ENCODE measurements at places on chromosomes 11 and 22.
A peak's percentile ranks its signal among the peaks of the same experiment; 100 is the strongest.

GRCh38 chr22:26812731-26813130 is 155.3 kb downstream of the MIAT start:
- no peak for DNase-seq

DNA sequence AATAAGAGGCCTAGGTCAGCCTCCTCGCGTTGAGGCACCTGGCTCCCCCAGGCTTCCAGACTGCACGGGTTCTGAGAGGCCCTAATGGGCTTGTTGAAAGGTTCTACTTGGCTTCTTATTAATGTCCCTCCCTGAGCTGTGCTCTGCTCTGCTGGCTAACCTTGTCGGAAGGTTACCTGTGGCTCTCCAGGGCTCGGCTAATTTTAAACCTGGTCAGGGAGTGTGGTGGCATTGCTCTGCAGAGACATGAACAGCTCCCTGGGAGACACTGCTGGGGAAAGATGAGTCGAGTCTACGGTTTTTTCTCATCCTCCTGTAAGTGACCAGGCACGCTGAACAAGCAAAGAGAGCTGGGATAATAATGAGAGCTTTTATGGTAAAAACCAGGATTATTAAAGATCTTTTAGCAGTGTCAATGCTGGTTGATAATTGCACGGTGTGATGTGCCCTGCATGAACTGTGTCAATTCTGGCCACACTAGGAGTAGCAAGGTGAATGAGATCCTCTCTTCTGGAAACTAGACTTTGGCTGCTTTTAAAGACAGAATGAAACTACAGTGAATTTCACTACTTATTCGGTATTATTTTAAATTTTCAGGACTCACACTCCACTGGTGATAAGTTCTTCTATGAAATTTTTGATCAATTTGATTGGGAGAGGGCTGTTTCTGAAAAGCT is 70.7 kb downstream of the TEAD1 start:
- no peak for DNase-seq

- DNase-seq: peak; percentile 50
Measured at GRCh38 chr11:111555255-111555654, 14.7 kb downstream of the LAYN start.

GRCh38 chr11:133843454-133843987 is 1.8 kb downstream of the SPATA19 start:
- DNase-seq: no peak

DNA sequence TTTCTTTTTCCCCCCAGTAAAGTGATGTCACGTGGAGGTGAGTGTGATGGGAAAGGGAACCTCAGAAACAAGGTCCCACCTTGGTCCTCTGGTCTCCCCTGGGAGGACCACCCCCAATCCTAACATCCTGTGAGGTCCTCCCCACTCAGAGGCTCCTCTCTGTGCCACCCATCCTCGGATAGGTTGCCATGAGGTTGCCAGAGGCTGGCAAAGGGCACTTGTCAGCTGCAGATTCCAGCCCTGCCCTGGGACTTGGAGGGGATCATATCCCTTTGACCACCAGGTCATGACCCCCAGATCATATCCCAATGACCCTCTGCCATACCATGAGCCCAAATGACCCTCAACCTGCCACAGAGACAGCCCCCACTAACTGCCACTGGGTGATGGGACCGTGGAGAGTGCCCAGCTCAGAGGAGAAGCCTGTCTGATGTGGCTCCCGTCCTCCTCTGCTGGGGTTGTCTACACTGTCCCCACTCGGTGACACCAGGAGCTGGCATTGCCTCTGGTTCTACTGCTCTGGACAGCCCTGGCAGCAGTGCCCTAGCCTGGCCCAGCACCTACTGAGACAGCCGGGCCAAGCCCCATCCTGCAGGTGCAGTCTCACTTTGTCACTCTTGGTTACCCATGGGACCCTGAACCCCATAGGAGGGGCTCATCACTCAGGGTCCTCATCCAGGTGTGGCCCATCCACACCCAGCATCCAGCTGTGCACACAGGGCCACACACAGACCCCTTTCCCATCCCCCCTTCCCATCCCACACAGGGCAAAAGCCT is 90.2 kb upstream of the KCNQ1OT1 start:
- no peak for DNase-seq

DNA sequence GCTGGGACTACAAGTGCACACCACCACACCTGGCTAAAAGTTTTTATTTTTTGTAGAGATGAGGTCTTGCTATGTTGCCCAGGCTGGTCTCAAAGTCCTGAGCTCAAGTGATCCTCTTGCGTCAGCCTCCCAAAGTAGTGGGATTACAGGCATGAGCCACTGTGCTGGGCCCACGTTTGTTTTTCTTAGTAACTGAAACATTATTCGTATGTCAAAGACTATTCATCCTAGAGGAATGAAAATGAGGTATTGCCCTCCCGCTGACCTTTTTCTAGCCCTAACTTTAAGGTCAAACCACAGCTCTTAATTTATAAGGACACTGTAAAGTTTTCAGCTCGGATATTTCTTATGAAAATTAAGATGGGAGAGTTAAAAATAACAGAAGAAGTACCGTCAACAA is 33.2 kb upstream of the PAX6 start:
- no peak for DNase-seq

DNA sequence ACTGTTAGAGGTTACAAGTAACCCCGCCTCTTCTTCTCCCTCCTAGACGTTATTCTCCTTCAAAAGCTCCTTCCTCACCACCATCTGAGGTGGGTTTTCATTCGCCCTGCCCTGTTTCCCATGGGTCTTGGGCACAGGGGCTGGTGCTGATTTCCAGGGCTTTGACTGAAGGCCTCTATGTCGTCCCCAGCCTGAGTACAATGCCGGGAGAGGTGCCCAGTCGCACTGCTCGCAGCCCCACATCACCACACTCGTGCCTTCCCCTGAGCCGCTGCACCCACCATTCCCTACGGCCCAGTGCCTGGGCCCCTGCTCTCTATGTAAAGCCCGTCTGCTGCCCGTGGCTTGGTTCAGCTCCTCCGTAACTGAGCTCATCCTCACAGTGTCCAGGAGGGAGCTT is 169.8 kb downstream of the DSCAML1 start:
- DNase-seq: no peak

DNA sequence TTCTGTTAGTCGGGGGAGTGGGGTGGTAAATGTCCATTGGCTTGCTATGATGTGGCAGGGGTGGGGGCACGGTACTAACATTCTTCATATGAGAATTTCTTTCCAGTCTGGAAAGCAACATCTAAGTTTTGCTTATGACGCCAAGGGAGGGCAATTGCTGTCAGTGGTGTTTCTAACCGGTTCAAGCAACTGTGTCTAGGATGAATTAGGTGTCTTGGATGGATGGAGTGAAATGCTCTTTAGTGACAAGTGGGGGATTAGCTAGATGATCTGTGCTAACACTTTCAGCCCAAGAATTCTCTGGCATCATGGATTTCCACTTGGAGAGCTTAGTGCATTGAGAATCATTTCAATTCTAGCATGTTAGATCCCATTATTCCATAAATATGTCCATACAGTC is 262.6 kb upstream of the SORL1-AS1 start:
- DNase-seq: no peak

All from adipocyte (in vitro differentiated cells).